Dorsolateral prefrontal cortex (tissue), 122 donors: ENCODE measurements at places on chromosomes 1 and 21.

- no peak for DNase-seq
Observed at GRCh38 chr1:42788021-42788420, 3.2 kb downstream of the TMEM269 start.

DNA sequence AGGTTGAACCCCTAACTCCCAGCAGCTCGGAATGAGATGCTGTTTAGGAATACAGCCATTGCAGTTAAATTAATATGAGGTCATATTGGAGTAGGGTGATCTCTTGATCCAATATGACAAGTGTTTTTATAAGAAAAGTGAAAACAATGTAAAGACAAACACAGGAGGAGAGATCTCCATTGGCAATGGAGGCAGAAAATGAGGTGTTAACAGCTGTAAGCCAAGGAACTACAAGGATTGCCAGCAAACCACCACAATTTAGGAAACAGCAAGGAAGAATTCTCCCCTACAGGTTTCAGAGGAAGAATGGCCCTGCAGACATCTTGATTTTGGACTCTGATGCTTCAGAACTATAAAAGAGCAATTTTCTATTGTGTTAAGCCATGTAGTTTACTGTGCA is 774.3 kb downstream of the MRPL39 start:
- no peak for DNase-seq

GRCh38 chr1:95948023-95948422 is 714.0 kb downstream of the RWDD3 start:
- no peak for DNase-seq

- no peak for DNase-seq
Observed at GRCh38 chr1:201319631-201320030, 36.3 kb downstream of the PKP1 start.

- DNase-seq = no peak
Observed at GRCh38 chr1:2306151-2306978, 78.2 kb downstream of the SKI start.

DNA sequence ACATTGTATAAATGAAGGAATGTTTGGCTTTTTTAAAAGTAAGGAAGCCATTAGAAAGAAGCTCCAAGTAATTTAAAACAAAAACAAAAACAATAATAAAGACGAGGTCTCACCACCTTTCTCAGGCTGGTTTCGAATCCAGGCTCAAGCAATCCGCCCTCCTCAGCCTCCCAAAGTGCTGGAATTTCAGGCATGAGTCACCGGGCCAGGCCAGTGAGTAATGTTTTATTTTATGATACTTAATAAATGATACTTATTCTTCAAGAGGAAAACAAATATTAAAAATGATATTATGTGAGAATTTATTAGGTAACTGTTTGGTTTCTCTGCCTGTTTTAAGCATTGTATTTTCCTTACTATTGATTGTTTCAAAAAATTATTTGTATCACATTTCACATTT is 201.4 kb upstream of the BRINP3 start:
- DNase-seq = no peak

DNA sequence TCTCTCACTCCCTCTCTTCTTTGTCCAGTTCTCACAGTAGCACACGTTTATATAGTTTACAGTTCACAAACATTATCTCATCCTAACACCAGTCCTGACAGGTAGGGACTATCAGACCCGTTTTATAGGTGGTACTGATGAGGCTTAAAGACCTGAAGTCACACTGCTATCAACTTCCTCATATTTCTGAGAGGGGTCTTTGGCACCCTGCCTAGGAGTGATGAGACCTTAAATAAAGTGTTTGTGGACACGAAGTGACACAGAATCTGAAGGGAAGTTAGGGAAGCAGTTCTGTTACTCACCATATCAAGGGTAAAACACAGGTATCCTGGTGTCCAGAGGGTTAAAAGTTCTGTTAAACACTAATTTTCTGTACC is 590 bp upstream of the TACSTD2 start:
- no peak for DNase-seq

DNA sequence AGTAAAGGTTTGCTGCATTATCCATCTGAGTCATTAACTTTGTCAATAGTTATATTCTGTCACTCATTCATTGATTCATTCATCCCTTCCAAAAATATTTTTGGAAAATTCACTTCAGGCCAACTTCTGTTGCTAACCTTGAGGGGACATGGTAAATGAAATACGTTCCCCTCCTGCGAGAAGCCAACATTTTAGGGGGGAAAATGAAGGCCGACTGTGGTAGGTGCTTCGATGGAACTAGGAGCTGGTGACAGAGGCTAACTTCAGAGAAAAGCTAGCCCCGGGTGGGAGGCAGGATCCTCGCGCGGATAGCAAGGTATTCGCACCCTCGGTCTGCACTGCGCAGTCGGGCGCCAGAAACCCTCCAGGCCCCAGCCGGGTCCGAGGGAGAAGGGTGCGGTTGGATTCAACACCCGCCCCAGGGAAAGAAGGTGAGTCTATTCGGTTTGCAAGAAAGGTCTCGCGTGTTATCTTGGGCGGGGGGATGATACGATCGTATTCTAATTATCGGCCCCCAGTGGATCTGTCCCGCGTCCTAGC is 646 bp upstream of the RRP15 start:
- peak; percentile 57 for DNase-seq

GRCh38 chr1:93061895-93062792 is 16.9 kb upstream of the MTF2 start:
- DNase-seq = no peak

DNA sequence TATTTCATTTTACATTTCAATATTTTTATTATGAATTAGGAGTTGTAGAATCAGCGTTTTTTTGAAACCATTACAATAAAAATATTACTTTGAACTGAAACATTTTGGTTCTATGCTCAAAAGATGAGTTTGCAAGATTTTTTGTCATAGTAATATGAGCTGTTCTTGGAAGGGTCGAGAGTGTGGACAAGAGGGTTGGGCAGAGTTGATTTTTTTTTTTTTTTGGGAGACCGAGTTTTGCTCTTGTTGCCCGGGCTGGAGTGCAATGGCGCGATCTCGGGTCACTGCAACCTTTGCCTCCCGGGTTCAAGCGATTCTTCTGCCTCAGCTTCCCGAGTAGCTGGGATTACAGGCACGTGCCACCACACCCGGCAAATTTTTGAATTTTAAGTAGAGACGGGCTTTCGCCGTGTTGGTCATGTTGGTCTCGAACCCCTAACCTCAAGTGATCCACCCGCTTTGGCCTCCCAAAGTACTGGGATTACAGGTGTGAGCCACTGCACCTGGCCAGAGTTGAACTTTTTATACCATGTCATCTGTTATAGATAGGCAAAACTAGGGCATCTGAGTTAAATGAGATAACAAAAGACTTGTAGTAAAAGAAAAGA is 3.3 kb downstream of the CACYBP start:
- no peak for DNase-seq

DNA sequence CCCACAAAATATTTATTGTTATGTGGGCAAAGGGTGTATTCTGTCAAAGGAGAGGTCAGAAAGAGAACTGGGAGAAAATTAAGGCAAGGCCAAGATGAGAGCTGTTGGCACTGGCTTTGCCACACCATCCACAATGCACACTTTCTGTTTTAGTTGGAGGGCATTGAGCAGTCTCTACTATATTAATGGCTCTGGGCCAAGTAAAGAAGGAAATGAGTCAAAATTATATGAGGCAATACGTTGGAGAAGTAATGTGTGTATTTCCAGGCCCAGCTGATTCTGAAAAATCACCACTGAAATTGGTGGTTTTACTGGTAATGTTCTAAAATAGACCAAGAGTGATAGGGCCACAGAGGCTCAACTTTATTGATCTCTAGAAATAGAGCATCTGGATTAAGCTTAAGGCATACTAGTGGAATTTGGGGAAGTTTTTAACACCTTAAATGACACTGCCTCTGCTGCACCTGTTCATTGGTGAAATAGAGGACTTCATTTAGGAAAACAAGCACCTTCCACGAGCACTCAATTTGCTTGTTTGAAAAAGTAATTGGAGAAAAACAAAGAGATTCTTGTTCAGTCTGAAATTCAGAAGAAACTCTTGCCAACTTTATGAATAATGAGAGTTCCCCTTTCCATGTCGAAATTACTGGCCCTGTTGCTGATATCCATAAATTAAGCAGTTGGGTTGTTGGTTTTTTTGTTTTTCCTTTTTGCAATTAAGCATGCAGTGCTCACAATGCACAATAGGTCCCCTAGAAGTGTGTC is 424.9 kb downstream of the ADGRL2 start:
- no peak for DNase-seq

DNA sequence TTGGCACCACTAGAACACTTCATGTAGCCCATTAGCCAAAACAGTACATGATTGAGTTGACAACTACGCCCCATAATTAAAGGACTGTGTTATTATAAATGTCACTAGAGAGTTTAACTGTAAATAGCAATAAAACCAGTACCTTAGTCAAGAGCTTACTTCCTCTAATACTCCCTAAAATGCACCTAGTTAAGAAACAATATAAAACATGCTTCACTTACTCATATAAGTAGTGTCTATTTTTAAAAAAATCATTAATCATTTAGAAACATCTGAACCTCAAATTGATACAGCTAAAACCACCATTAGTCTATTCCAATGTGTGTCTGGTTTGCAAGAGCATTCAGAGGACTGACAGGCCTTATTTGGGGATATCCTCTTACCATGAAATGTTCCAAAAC is 25.3 kb downstream of the PTP4A2 start:
- no peak for DNase-seq

DNA sequence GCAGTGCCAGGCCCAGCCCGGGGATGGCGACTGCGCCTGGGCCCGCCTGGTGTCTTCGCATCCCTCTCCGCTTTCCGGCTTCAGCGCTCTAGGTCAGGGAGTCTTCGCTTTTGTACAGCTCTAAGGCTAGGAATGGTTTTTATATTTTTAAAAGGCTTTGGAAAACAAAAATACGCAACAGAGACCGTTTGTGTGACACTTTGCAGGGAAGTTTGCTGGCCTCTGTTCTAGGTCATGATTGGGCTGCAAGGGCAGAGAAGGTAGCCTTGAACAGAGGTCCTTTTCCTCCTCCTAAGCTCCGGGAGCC is 719 bp downstream of the SOD1 start:
- DNase-seq = no peak
